ENCODE measurements at places on chromosomes 2 and 18. TPM values are rescaled to one million over a fixed set of nuclear protein-coding genes. Genes with fewer than 3 reads are reported as not detected.

- no peak for DNase-seq
These were observed 686.8 kb upstream of the PIK3C3 start for GRCh38 chr18:41268271-41268670.

GRCh38 chr2:156703642-156704041 lies 267.5 kb downstream of the GPD2 start:
- no peak for DNase-seq

SULT1C4 gene
- total RNA-seq, result 0.43 TPM

ASB18 gene
- not detected for total RNA-seq

DNA sequence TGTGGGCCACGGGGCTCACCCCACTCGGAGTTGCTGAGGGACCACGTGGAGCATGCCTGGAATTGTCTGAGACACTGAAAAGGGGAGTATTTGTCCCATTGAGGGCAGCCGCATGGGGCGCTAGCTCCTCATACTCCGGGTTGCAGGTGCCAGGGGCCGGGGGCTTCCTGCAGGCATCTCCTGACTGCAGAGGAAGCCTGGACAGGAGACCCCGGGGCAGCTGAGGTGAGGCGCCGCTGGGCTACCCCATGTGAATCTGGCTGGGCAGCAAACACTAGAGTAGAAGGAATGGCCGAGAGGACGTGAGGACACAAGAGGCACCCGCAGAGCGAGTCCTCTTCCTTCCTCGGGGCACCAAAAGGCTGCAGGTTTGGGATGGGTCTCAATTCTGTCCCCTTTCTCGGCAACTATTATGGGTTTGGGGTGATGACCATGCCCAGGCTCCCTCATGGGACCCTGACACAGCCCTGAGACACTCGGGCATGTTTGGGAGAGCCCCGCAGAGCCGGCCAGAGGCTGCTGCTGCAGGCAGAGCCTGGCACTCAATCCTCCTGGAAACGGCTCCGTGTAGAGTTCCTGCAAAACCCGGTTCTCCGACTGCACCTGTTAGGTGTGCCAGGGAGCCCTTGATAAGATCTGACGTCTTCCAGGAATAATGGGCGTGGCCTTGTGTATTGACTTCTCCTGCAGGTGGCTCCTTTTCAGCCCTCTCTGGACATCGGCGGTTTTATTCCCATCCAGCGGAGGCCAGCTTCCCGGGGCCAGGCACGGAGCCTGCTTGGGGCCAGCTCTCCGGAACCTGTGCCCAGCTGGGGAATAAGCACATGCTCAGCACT lies 77.0 kb downstream of the CTIF start:
- peak; percentile 59 for DNase-seq

- no peak for DNase-seq
These were observed 333.4 kb upstream of the KCNH7 start for GRCh38 chr2:163171786-163172530.

SCYGR4 gene
- total RNA-seq, result not detected

DNA sequence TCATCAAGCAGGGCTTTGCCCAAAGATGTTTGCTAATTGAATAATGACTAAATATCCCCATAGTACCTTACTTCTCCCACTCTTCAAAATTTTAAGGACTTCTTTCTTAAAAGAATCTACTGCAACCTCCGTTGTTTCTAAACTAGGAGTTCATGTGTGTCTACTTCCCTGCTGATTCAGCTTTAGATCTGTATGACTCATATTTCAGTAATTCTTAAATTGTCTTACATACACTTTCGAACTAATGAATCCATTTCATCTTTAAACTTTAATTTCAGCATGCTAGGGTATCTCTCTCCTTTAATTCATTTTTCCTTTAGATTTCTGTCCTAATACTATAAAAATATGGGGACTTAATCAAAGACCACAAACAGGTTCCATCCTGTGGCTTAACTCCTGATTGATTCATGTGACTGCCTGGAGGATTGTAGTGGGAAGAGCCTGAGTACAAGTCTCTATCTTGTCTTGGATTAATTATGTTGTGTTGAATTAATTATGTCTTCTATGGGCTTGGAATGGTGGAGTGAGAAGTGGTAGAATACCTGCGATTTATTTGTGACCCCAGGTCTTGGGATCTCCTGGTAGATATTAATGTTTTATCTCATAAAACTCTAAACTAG lies 24.9 kb upstream of the COL5A2 start:
- DNase-seq, result no peak

PROKR1 gene
- total RNA-seq, result 0.73 TPM

- DNase-seq, result no peak
These were observed 893.8 kb upstream of the CELF4 start for GRCh38 chr18:38459131-38459994.

Measured in mucosa of descending colon (tissue), 3 donors.